ENCODE measurements at places on chromosomes 11 and 22. TPM values are rescaled to one million over a fixed set of nuclear protein-coding genes. Genes with fewer than 3 reads are reported as not detected.
A peak's percentile ranks its signal among the peaks of the same experiment; 100 is the strongest.

DNA sequence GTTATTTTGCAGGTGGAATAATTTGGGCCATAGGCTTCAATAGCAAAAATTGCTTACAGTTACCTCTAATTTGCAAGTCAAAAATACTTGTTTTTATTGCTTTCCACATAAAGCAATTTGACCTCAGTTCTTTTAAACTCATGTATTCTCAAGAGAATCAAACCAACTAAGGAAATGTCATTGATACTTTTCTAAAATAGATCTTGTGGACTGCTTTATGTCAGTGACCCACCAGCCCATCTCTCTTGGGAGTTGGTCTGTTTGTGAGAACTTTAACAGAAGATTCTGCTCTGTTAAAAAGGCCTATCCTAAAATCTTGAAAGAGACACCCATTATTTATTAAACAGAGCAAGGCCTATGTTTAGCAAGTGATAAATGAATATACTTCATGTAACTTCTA is 75.2 kb downstream of the DDIAS start:
- DNase-seq, result no peak

CHADL gene
- total RNA-seq, result 0.23 TPM

HPX gene
- 1.9 TPM for total RNA-seq

ENTHD1 gene
- total RNA-seq, result not detected

GNAZ gene
- total RNA-seq, result 0.96 TPM

- DNase-seq, result no peak
Measured at GRCh38 chr22:33710326-33710725, 209.9 kb downstream of the LARGE1 start.

GRCh38 chr11:38123673-38124072 is 1525.6 kb upstream of the RAG2 start:
- no peak for DNase-seq

ARHGAP20 gene
- total RNA-seq, result 0.11 TPM

DNA sequence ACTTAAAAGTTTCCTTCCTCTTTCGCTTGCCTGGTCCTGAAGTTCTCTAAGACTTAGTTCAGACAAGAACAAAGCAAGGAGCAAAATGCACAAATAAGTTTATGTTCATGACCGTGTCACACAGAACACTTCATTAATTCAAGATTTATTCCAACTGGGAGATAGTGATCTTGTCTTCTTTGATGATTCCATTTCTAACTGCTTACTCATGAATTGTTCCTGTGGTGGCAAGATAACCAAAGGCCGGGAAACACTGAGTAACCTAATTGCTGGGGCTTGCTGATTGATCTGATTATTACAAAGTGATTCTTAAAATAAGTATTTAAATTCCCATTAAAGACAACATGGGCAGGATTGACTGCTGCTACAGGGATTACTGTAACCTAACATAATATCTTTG is 1462.9 kb upstream of the RAG2 start:
- peak; percentile 31 for DNase-seq

RFPL1 gene
- not detected for total RNA-seq

CRYBA4 gene
- 2.0 TPM for total RNA-seq

NCF4 gene
- total RNA-seq, result not detected

DNA sequence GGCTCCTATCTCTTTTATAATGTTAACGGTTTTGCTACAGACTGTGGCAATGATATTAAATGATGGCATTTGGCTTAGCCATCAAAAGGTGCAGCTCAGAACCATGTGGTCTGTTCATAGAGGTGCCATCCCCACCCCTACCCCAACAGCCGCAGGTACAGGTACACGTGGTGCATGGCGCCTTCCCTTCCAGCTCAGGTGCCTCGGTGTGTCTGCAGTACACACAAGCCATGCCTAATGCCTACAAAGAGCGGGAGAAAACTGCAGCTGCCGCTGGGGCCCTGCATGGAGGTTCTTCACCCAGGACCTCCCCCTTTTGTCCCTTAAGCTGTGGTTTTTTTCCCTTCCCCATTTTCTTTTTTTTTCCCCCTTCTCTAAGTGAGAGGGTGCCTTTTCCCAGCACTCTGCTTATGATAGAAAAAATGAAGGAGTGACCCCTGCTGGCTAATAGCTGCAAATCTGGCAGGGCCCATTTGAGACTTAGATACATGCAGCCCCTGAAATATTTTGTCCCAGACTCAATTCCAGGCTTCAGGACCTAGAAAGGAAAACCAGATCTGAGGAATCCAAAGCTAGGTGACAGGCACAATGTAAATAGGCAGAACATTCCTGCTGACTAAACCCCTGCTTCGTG is 6.5 kb downstream of the OR52M1 start:
- no peak for DNase-seq

MRGPRF gene
- 4.1 TPM for total RNA-seq

GRCh38 chr11:112150517-112150916 is 13.4 kb downstream of the IL18 start:
- DNase-seq, result no peak

DNA sequence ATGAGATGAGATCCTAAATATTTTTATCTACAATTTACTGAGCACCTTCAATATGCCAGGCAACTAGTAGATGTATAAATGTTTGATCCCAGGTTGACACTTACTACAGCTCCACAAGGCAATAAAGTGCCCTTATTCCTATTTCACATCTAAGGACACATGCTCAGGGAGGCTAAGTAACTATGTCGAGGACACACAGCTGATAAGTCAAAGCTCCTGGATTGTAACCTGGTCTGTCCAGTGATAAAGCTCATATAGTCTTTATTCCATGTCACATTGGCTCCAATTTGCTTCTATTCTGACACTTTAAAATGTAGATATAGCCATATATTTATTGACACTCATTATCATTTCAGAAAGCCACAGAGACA is 93.8 kb upstream of the BMAL1 start:
- DNase-seq, result no peak

DNA sequence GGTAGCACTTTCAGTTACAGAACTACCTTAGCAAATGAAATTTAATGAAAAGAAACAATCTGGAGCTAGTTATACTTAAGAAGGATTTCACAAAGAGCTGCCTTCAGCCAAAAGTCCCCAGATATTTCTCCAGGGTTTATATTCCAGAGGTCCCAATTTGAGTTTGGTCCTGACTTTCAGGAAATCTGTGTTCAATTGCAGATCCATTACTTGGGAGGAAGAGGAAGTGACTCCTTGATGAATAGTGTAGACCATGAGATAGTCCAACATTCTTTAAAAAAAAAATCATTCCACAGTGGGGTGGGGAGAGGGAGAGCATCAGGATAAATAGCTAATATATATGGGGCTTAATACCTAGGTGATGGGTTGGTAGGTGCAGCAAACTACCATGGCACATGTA is 117.6 kb upstream of the ARHGAP20 start:
- DNase-seq, result no peak

- no peak for DNase-seq
Measured at GRCh38 chr11:66101066-66101464, 31.0 kb downstream of the PACS1 start.

KCNC1 gene
- 0.12 TPM for total RNA-seq

DNA sequence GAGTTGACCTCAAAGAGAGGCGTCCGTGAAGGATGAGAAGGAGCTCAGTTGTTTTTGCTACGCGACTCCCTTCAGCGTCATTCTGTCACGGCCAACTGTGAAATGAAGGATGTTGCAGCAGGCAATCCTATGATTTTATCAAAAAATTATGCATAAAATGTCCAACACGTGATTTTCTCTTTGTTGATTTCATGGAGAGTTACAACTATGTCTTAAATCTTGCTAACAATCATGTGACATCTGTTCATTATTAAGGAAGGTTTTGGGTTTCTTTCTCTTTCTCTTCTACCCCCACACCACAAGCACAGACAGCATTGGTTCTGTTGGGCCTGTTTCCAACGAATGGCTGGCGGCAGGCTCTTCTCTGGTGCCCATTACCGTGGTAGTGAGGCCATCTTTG is 3.7 kb downstream of the KRTAP5-4 start:
- DNase-seq, result no peak

GRCh38 chr11:10518891-10519290 is 22.1 kb downstream of the RNF141 start:
- DNase-seq, result no peak

DNA sequence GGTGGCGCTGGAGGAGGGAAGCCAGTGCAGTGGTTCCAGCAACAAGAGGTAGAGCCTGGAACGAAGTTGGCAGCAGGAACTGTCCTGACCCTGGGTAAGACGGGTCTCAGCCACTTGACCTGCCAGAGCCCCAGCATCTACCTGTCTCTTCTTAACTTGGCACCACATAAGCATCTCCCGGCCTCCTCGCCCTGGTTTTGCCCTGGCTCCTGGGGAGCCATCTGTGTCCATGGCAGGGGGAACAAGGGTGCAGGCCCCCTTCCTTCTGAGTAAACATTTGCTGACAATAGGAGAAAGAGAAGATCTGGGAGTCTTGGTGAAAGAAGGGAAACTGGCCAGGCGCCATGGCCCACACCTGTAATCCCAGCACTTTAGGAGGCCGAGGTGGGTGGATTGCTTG is 12.8 kb downstream of the P2RY2 start:
- no peak for DNase-seq

- peak; percentile 79 for DNase-seq
Measured at GRCh38 chr11:19200410-19201201, 1.2 kb downstream of the CSRP3 start.

- DNase-seq, result no peak
Measured at GRCh38 chr11:119990309-119991021, 147.4 kb downstream of the TRIM29 start.

DNA sequence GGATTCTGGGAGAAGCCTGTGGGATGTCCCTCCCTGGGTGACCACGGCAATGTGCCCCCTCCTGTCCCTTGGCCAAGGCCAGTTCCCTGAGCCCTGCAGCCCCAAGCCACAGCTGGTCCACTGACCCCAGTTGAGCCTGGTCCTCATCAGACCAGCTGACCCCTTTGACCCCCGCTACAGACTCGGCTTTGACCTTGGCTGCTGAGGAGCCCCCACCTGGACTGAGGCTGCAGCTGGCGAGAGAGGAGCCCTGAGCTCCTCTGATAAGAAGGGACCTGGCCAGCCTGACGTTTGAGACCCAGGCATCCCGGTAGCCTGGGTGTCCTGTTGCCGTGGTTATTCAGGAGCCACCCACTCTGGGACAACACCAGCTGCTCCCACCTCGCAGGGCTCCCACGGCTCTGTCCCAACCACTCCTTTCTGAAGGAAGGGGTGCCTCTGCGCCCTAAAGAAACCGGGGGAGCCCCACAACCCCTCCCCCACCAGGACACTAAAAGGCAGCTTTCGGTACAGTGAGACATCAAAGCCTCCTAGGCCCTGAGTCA is 3.0 kb downstream of the ASCL2 start:
- DNase-seq, result no peak

DNA sequence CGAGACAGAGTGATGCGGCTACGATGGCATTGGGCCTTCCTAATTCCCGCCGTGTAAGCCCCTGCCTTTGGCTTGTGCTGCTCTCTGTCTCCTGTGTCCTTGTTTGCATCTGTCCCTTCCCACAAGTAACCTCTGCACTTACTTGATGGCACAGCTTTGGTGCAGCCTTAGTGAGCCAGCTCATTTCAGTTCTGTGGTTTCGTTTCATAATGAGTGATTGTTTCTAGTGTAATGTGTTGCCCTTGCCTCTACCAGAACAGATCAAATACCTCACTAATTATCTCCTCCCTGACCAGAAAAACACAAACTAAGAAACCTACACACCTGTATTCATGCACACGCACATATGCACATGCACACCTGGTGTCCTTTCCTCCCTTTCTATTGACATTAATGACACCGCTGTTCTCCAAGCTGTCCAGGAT is 58.8 kb downstream of the GRK3 start:
- no peak for DNase-seq

DNA sequence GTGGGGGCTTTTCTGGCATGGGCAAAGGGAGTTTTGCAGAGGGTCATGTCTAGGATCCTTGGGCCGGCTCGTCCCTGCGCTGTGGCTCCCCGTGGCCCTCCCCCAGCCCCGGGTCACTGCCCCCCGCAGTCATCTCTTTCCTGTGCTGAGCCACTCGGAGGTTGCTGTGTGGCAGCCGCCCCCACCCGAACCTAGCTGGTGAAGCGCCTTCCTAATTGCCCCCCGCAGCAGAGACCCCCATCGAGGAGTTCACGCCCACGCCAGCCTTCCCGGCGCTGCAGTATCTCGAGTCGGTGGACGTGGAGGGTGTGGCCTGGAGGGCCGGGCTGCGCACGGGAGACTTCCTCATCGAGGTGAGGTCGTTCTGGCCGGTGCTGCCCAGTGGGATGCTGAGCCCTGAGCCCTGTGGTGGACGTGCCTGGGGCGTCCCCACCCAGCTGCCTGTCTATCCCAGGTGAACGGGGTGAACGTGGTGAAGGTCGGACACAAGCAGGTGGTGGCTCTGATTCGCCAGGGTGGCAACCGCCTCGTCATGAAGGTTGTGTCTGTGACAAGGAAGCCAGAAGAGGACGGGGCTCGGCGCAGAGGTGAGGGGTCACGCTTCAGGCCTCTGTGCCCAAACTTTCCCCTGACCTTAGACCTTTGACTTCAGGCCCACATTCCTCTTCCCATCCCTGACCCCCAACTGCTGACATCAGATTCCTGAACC is 32.0 kb downstream of the SHANK3 start:
- DNase-seq, result no peak

DNA sequence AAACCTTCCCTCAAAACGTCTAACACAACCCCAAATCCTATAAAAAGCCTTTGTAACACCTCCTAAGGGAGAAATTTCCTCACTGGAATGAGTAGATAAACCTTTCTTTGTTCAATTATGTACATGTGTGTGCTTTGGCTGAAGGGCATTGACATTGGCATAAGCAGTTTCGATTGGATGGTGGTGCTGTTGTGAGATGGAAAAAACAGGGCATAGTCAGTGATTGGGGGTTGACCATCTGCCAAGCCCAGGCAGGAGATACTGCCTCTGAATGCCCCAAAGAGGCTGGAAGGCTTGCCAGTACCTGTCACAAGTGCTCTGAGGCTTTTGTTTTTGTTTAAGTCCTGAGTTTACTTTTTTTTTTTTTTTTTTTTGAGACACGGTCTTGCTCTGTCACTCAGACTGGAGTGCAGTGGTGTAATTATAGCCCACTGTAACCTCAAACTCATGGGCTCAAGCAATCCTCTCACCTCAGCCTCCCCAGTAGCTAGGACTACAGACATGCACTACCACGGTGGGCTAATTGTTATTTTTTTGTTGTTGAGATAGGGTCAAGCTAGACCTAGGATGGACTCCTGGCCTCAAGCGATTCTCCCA is 1.2 kb upstream of the CCDC117 start:
- DNase-seq, result no peak

DNA sequence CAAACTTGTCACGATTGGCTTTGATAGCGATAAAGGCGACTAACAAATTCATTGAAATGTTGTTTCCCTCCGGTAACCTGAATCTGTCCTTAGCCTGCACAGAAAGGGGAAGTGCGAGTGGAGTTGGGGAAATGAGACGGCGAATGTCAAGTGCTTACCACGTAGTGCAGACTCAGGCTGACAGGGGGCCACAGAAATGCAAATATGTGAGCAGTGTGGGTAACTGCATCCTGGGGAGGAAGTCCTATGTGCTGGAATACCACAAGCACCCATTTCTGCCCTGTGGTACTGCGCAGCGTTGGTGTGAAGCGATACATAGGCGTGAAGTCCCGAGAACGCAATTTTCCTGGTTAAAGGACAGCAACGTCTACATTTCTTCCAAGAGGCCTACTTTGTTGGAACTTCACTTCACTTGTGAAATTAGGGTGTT is 869 bp upstream of the EIF4ENIF1 start:
- DNase-seq, result peak; percentile 78

All from astrocyte (in vitro differentiated cells and primary cell).